ENCODE measurements at places on chromosomes 2 and 18. TPM values are rescaled to one million over a fixed set of nuclear protein-coding genes. Genes with fewer than 3 reads are reported as not detected.

DNA sequence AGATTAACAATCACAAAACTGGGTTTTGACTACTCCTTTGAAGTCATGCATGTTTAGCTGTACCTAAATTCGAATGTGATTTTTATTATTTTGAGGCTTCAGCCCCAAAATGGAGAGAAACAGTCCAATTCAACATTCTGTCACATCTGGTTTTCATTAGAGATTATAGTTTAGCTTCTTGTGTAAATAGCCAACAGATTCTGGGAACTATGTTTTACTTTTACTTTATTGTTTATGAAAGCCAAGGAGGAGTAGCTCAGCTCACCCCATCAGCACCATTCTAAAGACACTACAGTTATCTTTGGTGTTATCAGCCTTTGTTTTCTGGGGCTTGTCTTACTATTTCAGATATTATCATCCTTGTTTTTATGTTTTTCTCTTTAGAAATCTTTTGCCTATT, 465.0 kb upstream of the CWC22 start:
- no peak for DNase-seq

DNA sequence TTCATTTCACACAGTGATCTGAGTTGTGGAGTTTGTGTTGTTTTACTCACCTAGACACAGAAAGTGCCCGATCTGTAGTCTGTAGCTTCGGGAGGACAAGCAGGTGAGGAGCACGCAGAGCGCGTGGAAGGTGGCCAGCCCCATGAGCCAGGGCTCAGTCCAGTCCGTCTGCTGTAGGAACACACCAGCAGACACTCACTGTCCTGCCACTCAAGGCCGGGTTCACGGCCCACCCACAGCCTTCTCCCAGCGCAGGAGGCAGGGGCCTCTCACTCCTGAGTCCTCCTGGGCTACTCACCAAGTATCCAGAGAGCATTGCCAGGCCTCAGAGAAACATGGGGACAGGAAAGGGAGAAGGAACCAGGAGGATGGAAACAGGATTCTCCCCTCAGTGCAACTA, 1.7 kb downstream of the TMEM18 start:
- DNase-seq = no peak

GRCh38 chr18:67145586-67146292, 370.8 kb downstream of the DSEL start:
- DNase-seq = no peak

DNA sequence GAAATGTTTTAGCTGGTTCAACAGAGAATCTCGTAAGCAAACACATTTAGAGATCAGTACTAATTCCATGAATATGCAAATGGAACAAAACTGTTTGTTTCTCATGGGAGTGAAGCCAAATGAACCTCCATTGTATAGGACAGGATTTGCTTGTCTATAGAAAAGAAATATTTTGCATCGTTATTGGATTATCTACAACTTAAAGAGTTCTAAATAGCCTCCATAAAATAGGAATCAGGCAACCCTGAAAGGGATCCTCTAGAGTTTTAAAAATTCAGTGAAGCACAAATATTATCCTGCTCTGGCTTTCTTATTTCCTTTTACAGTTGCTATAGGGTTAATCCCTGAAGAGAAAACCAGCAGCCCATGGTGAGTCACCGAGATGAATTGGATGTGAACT, 378.4 kb upstream of the NRXN1 start:
- no peak for DNase-seq

DNA sequence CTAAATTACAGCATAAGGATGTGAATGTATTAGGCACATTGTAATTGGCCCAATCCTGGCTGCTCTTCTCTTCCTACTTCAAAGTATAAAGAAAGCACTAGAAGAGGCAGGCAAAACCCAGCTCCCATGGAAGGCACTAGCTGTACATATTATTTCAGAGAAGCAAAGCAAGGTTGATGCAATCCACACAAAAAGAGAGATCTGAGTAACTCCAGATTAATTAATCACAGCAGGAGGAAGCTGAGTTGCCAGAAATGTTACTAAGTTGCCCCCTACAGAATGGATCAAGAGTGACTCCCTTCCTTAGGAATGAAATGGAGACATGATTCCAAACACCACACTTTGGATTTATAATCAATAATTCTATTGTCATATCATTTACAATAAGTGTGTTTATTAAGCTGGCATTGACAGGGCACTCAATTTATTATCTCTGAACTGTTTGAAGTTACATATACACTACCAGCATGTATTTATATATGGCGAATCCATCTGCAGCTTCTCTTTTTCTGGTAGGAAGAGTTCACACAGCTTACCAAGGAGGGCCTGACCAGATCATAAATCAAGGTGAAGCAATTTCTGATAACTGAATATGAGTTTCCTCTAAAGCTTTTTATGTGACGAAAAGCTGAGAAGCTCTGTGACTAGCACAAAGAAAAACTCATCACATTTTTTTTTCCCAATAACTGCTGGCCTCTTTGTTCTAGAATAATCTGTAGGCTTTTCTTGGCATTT, 393.1 kb upstream of the LYPD1 start:
- no peak for DNase-seq

GRCh38 chr2:232838406-232838874, 31.6 kb upstream of the SNORC start:
- DNase-seq = no peak

DNA sequence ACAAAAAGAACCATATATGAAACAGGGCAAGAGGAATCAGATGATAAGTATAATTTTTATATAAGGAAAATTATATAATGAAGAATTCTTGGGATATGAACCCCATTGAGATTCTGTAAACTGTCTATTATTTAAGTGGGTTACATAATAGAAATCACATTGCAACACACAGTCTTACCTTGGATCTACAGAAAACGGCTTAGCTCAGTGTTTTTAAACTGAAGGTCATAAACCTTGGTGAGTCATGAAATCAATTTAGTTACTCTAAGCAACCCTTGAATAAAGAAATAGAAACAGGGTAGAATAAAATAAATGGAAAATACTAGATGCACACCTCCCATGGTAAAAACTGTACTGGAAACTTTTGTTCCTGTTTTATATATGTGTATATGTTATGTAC, 50.7 kb downstream of the METTL8 start:
- DNase-seq = no peak

GRCh38 chr2:101921319-101921952, 70.3 kb upstream of the IL1R2 start:
- DNase-seq = no peak

DNA sequence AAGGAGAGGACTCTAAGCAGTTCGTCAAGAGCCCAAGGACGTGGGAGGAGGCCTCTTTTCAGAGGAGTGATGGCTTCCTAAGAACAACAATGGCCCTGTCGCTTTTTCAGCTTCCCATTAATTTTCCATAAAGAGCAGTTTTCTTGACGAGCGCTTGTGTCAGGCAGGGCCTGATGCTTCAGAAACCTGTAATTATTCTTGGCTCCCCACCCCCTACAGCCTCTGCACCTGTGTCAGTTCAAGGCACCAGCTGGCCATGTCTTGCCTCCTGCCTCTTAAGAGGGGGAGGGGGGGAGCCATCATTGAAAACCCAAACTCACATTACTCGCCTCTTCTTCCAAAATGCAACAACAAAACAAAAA, 32.3 kb downstream of the KLF7 start:
- peak; percentile 62 for DNase-seq

- no peak for DNase-seq
These were observed 91.7 kb downstream of the KLF7 start for GRCh38 chr2:207073801-207074678.

- peak; percentile 6 for DNase-seq
These were observed 83.9 kb downstream of the RPE start for GRCh38 chr2:210086292-210086691.

DNA sequence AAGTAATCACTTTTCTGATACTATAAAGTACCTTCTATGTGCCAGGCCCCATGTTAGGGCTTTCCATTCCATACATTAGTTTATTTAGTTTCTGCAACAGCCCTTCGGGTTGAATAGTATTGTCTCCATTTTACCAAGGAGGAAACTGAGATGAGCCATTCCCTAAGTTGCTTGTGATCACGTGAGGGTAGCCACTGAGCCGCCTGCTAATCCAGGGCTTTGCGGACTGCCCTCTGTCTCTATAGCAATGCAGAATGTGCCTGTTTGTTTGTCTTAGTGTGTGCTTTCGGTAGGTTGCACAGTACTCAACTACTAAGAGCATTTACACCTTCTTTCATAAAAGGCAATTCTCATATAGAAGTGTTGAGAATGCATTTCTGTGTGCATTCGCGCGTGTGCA, 5.0 kb downstream of the EMILIN2 start:
- no peak for DNase-seq

- no peak for DNase-seq
These were observed 22.0 kb upstream of the STPG4 start for GRCh38 chr2:47177043-47177565.

- DNase-seq = no peak
These were observed 35.0 kb downstream of the MARS2 start for GRCh38 chr2:197740200-197740599.

GRCh38 chr18:58605027-58606020, 23.6 kb downstream of the ALPK2 start:
- no peak for DNase-seq

GRCh38 chr2:88765154-88765888, 73.8 kb downstream of the RPIA start:
- DNase-seq = peak; percentile 2

DNA sequence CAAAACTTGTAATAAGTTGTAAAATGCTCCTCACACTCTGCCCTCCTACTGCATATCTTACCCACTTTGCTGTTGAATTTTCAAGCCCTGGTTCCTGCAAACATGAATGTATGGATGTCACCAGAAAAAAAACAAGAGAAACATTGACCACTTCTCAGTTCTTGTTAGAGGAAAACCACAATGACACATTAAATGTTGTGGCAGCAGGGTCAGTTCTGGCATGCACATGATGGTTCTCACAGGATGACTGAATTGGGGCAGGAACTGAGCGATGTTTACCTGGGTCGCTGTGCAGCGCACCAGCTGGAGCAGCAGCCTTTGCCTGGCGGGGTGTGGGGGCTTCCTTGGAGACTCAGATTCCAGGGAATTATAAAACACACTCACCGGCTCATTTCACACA, 14.0 kb upstream of the PRKCE start:
- DNase-seq = peak; percentile 16

DNA sequence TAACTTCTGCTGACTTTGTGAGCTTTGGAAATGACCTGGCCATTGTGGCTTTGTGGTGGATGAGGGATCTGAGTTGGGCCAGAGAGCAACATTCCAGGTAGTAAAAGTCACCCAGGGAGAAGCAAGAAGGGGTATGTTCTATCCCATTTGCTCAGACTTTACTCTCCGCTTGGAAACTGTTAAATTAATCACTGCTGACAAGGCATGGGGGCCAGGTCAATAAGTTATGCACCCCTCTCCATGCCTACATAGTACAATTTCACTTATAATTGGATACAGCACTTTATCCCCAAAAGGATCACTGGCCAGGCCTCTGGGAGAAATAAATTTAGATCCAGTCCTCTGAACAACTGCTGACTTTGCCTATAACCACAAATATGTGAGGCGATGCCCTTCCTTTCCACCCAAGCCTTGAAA, 92.1 kb downstream of the RPRM start:
- peak; percentile 89 for DNase-seq

GRCh38 chr2:45724335-45724734, 72.9 kb downstream of the PRKCE start:
- DNase-seq = no peak

DNA sequence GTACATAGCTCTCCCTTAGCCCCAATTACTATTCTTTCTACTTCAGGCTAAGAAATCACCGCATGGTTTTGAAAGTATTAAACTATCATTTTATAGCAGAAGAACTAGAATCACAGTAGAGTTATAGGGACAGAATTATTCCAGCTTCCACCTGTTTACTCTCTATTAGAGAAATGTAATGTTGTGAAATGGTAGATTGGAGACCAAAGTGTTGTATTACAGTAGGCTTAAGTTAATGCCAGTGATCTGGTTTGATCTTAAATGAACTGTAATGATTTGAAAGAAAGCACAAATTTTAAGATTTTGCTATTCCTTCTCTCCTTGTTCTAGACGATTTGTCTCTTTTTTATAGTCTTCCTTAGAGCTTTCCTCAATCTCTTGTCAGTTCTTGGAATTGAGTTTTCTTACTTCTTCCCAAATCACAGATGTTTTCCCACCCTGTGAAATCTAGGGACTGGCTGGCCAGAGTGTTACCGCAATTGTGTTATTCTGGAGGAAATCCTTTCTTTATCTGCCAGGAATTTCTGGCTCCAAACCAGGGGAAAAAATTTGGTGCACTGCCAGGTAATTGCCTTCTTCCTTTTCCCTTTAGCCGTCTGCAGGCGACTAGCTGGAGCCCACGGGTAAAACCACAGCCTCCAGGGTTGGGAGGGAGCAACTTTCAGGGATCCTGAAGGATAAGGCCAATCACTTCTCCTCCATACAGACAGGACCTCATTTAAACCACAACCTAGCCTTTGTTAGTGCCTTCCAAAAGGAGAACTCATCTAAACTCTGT, 51.7 kb downstream of the NOP58 start:
- DNase-seq = peak; percentile 88

- DNase-seq = no peak
These were observed 99.8 kb downstream of the METTL4 start for GRCh38 chr18:2471523-2471922.

GRCh38 chr18:50056185-50056584, 138.8 kb downstream of the MYO5B start:
- no peak for DNase-seq

- no peak for DNase-seq
These were observed 354.2 kb downstream of the FBXO15 start for GRCh38 chr18:73793386-73793785.

DNA sequence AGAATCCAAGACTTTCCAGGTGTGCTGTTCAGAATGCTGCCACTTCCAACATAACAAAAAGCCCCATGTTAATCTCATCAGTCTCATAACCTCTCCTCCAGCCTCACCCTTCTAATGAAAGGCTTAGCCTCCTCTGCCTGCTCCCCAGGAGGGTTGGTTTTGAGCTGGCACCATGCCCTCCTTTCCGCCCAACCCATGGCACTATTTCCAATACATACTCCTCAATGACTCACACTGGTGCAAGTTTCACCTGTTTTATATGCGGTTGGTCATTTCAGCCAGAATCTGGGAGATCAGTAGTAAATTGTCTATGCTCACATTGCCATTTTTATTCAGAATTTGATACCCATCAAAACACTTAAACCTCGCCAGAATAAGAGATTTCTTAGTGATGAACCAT, 157.6 kb upstream of the NRP2 start:
- peak; percentile 21 for DNase-seq

- DNase-seq = no peak
These were observed 12.7 kb upstream of the KCNK3 start for GRCh38 chr2:26679867-26680266.

DNA sequence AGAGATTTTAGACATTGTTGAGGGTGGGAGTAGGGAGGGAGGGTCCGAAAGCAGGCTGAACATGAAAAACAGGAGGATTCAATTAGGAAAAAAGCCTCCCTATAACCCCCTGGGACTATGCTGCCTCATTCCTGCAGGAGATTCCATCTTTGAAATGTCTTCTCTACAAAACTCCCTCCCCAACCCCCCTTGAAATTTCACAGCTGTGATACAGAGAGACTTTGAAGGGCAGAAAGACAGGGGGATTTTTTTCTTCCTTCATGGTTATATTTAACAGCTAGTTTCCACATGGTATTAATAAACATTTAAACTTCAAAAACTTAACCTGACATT, 57.6 kb downstream of the TRIB2 start:
- peak; percentile 18 for DNase-seq

GRCh38 chr2:233122541-233122940, 62.4 kb downstream of the INPP5D start:
- DNase-seq = no peak

Gene ERFE
- 8.5 TPM for total RNA-seq

Gene EGR4
- not detected for total RNA-seq

Gene IFIH1
- 5.1 TPM for total RNA-seq

Gene PDE11A
- 1.2 TPM for total RNA-seq
